Activated CD8-positive, alpha-beta T cell treated with anti-CD3 and anti-CD28 coated beads for 36 hours (primary cell): ENCODE measurements at places on chromosomes 12 and 14.

- H3K27me3 ChIP-seq = no peaks in the 10 kb centered on the region
- H3K4me1 ChIP-seq = no peaks in the 10 kb centered on the region
- no peak overlapping the region for H3K27ac ChIP-seq
- H3K4me3 ChIP-seq = no peak overlapping the region
Measured at GRCh38 chr14:99581374-99581773, 22.6 kb downstream of the CCDC85C start.

DNA sequence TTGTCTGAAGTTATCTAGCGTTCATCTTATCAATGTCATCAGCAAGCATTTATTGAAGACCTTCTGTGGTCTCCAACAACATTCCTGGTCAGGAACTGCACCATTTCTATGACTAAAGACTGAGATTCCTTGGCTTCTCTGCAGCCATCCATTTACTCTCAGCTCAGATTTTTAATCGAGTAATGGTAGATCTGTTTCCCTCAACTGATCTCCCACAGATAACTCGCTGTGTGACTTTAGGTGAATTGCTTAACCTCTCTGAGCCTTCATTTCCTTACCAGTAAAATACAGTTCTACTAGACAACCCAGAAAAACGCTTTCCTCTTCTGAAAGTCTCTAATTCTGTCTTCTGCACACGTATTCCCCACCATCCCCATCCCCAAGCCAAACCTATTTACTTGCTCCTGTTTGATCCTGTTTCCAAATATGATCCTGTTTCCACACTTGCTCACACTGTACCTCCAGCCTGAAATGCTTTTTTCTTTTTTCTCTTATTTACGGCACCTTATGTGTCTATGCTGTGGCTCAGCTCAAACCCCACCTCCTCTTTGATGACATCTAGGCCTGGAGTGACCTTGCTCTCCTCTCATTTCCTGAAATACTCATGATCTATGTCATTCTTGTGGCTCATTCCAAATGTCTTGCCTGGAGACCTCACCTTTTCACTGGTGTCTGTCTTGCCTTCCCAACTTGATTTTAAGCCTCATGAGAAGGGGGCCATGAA, 21.8 kb downstream of the PLXNC1 start:
- H3K36me3 ChIP-seq = peaks cover 5% of the 10 kb centered on the region
- H3K27me3 ChIP-seq = no peaks in the 10 kb centered on the region
- peaks cover 65% of the 10 kb centered on the region for H3K4me1 ChIP-seq
- no peak overlapping the region for H3K4me3 ChIP-seq

GRCh38 chr14:34067587-34067986, 116.7 kb upstream of the EGLN3 start:
- H3K36me3 ChIP-seq = no peaks in the 10 kb centered on the region
- DNase-seq = no peak
- no peak overlapping the region for H3K4me3 ChIP-seq
- no peaks in the 10 kb centered on the region for H3K4me1 ChIP-seq
- no peak overlapping the region for H3K27ac ChIP-seq
- peaks cover 1% of the 10 kb centered on the region for H3K27me3 ChIP-seq

- H3K4me1 ChIP-seq = peaks cover 11% of the 10 kb centered on the region
- no peak overlapping the region for H3K27ac ChIP-seq
- H3K36me3 ChIP-seq = peaks cover 40% of the 10 kb centered on the region
- H3K4me3 ChIP-seq = no peak overlapping the region
Measured at GRCh38 chr12:14931791-14932560, 6.4 kb downstream of the ERP27 start.

DNA sequence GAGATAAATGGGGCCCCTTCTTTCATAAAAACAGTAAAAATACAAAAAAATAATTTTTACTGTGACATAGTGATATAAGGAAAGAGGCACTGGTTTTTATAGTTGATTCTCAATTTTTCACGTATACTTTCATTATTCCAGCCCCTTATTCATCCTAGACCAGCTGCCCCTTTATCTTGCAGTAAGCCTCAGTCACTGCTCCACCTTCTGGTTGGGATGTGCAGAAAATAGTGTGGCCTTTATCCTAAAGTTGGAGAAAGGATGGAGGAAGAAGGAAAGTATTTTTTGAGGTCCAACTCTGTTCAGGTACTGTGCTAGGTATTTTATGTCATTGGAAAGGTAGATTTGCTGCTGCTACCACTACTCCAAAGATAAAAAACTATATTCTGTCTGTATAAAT, 172.7 kb downstream of the ANO6 start:
- peaks cover 15% of the 10 kb centered on the region for H3K36me3 ChIP-seq
- H3K27me3 ChIP-seq = no peaks in the 10 kb centered on the region
- H3K4me3 ChIP-seq = no peak overlapping the region
- H3K27ac ChIP-seq = no peak overlapping the region
- peak; percentile 16 for DNase-seq
- H3K4me1 ChIP-seq = no peaks in the 10 kb centered on the region

DNA sequence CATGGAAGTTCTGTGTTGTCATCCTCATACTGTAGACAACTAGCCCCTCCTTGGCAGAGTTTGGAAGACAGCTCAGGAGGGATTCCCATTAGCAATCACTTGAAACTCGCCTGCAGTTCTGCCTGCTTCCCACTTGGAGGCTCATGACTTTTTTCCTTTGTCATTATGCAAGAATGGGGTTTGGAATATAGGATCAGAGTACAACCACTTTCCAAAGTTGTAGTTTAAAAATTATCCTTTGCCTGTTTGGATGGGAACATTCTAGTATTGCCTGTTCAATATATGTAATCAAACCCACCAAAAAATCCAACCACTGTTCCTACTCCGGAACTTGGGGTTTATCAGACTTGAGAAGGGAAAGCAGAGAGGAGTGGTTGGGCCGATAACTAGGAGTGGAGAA, 2.1 kb upstream of the GPD1 start:
- H3K4me1 ChIP-seq = no peaks in the 10 kb centered on the region
- DNase-seq = no peak
- no peaks in the 10 kb centered on the region for H3K27me3 ChIP-seq
- H3K27ac ChIP-seq = no peak overlapping the region
- H3K4me3 ChIP-seq = no peak overlapping the region
- H3K36me3 ChIP-seq = peaks cover 30% of the 10 kb centered on the region

GRCh38 chr12:5507944-5508343, 76.0 kb downstream of the NTF3 start:
- no peak for DNase-seq
- H3K4me1 ChIP-seq = no peaks in the 10 kb centered on the region
- no peak overlapping the region for H3K4me3 ChIP-seq
- H3K27ac ChIP-seq = no peak overlapping the region
- H3K27me3 ChIP-seq = peaks cover 9% of the 10 kb centered on the region

- no peak overlapping the region for H3K27ac ChIP-seq
- H3K36me3 ChIP-seq = no peaks in the 10 kb centered on the region
- no peaks in the 10 kb centered on the region for H3K4me1 ChIP-seq
- no peak overlapping the region for H3K4me3 ChIP-seq
- no peaks in the 10 kb centered on the region for H3K27me3 ChIP-seq
Measured at GRCh38 chr12:40327535-40327934, 102.7 kb downstream of the LRRK2 start.

GRCh38 chr12:56408799-56409417, 40.3 kb downstream of the TIMELESS start:
- H3K27me3 ChIP-seq = no peaks in the 10 kb centered on the region
- no peaks in the 10 kb centered on the region for H3K4me1 ChIP-seq
- no peak for DNase-seq
- no peaks in the 10 kb centered on the region for H3K36me3 ChIP-seq
- no peak overlapping the region for H3K4me3 ChIP-seq

DNA sequence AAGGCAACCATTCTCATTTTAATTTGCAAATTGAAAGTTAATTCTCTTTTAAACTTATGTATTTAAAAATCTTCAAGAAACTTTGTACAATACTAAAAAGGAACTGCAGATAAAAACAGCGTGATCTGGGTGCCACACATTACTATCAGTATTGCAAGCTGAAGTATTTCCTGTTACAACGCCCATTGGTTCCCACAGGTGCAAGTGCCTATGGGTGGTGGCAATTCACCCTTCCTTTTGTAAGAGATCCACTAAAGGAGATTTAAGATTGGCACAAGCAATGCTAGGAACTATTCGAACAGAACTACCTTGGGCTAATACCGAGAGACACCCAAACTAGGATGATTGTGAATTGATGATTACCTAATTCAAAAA, 13.2 kb downstream of the TAOK3 start:
- H3K36me3 ChIP-seq = peaks cover 10% of the 10 kb centered on the region
- H3K4me1 ChIP-seq = peaks cover 34% of the 10 kb centered on the region
- peak overlapping the region; percentile 88 for H3K4me3 ChIP-seq
- no peaks in the 10 kb centered on the region for H3K27me3 ChIP-seq
- peak; percentile 54 for DNase-seq

- peaks cover 18% of the 10 kb centered on the region for H3K27me3 ChIP-seq
- H3K27ac ChIP-seq = no peak within 1 kb of the TSS
- DNase-seq = peak; percentile 17
- peaks cover 10% of the 10 kb centered on the region for H3K36me3 ChIP-seq
- no peaks in the 10 kb centered on the region for H3K4me1 ChIP-seq
Measured at GRCh38 chr12:4562034-4562657, at the start of gene DYRK4. TSS of gene DYRK4 (plus strand) at chr12:4562208. CDS start at chr12:4562246, 38 bp downstream.

DNA sequence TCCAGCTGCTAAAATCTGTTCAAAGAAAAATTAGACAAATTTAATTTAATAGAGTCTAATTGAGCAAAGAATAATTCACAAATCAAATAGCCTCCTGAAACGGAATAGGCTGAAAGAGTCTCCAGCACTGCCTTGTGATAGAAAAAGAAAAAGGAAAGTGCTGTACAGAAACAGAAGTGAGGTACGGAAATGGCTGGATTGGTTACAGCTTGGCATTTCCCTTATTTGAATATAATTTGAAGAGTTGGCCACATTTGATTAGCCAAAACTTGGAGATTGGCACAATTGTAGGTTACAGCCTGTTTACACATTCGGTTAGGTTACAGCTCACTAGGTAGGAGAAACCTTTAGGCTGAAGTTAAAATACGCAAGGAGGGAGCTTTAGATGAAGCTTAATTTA, 24.8 kb upstream of the PCED1B start:
- no peak overlapping the region for H3K4me3 ChIP-seq
- H3K4me1 ChIP-seq = no peaks in the 10 kb centered on the region
- no peaks in the 10 kb centered on the region for H3K36me3 ChIP-seq

- no peak overlapping the region for H3K27ac ChIP-seq
- no peaks in the 10 kb centered on the region for H3K27me3 ChIP-seq
- DNase-seq = no peak
- H3K4me1 ChIP-seq = no peaks in the 10 kb centered on the region
- no peaks in the 10 kb centered on the region for H3K36me3 ChIP-seq
- H3K4me3 ChIP-seq = no peak overlapping the region
Measured at GRCh38 chr14:27727251-27727770, 1039.3 kb upstream of the FOXG1 start.
